Upper lobe of left lung (tissue), 6 donors: ENCODE measurements at places on chromosomes 3 and 15.

- no peaks in the 10 kb centered on the region for H3K27me3 ChIP-seq
- H3K4me3 ChIP-seq: no peak overlapping the region
- no peaks in the 10 kb centered on the region for H3K36me3 ChIP-seq
- no peaks in the 10 kb centered on the region for H3K4me1 ChIP-seq
- H3K27ac ChIP-seq: no peak overlapping the region
Observed at GRCh38 chr15:56794553-56795329, 61.4 kb upstream of the ZNF280D start.

GRCh38 chr15:65396283-65396964 is 18.6 kb upstream of the IGDCC3 start:
- no peak overlapping the region for H3K4me3 ChIP-seq
- H3K27me3 ChIP-seq: peaks cover 19% of the 10 kb centered on the region
- H3K4me1 ChIP-seq: peaks cover 9% of the 10 kb centered on the region
- DNase-seq: no peak
- no peak overlapping the region for H3K27ac ChIP-seq
- no peaks in the 10 kb centered on the region for H3K36me3 ChIP-seq

- H3K27ac ChIP-seq: no peak overlapping the region
- H3K4me3 ChIP-seq: no peak overlapping the region
- H3K27me3 ChIP-seq: no peaks in the 10 kb centered on the region
- H3K4me1 ChIP-seq: no peaks in the 10 kb centered on the region
- no peaks in the 10 kb centered on the region for H3K36me3 ChIP-seq
Observed at GRCh38 chr3:9238721-9239295, 10.6 kb downstream of the SRGAP3 start.

DNA sequence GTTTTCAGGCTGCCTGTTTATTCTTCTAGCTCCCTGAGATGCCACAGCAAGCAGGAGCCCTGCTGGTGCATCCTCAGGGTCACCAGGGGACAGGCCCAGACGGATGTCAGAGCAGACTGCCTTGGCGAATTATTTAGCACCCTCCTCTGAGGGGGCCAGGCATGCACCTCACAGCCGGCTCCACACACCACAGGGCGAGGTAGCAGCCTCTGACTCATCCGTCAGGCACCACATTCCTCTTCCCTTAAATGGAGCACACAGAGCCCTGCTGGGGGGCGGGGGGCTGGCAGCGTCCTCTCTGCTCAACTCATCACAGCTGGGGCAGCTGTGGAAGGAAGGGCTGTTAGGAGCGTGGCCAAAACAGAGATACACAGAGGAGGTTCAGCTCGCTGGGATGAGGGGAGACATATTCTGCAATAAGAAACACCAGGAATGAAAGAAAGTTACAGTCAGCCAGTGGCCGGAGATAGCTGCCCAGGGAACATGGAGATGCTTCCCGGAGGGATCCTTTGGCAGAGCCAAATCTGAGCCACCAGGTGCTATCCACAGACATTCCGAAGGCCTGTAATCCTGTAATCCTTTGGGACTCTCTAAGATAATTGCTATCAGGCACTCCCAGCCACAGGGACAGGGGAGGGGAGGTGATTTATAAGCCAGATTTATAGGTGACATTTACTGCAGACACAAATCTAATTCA is 13.9 kb upstream of the PRICKLE2 start:
- no peak overlapping the region for H3K27ac ChIP-seq
- peaks cover 6% of the 10 kb centered on the region for H3K4me1 ChIP-seq
- DNase-seq: peak; percentile 33

GRCh38 chr3:85270488-85270887 is 311.7 kb downstream of the CADM2 start:
- no peaks in the 10 kb centered on the region for H3K36me3 ChIP-seq
- no peaks in the 10 kb centered on the region for H3K27me3 ChIP-seq
- no peak for DNase-seq
- no peaks in the 10 kb centered on the region for H3K4me1 ChIP-seq

- no peaks in the 10 kb centered on the region for H3K27me3 ChIP-seq
- no peak for DNase-seq
- H3K4me3 ChIP-seq: no peak overlapping the region
- H3K4me1 ChIP-seq: no peaks in the 10 kb centered on the region
- H3K36me3 ChIP-seq: no peaks in the 10 kb centered on the region
- H3K27ac ChIP-seq: no peak overlapping the region
Observed at GRCh38 chr15:94305133-94305532, 73.8 kb downstream of the MCTP2 start.

- H3K4me3 ChIP-seq: no peak overlapping the region
- peaks cover 21% of the 10 kb centered on the region for H3K36me3 ChIP-seq
- H3K4me1 ChIP-seq: peaks cover 59% of the 10 kb centered on the region
- DNase-seq: no peak
Observed at GRCh38 chr15:31372635-31373091, 46.0 kb downstream of the KLF13 start.

DNA sequence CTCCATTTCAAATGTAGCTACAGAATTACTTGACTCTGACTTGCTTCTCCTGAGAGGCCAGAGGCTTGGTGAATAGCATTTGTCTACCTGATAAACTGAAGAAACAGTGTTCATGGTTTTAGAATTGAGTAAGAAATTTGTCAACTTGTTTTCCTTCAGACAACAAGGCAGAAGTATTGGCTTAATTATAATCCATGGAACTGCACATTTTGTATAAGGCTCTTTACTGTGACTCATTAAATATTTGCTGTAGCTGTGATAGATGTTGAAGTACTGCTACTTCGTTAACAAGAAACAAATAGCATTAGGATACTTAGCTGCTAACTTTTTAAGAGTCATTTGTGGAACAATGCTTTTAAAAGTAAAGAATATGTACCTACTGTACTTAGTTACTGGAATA is 4.6 kb downstream of the UNC13C start:
- no peak overlapping the region for H3K4me3 ChIP-seq
- no peak for DNase-seq
- H3K36me3 ChIP-seq: no peaks in the 10 kb centered on the region
- H3K4me1 ChIP-seq: no peaks in the 10 kb centered on the region
- H3K27ac ChIP-seq: no peak overlapping the region

DNA sequence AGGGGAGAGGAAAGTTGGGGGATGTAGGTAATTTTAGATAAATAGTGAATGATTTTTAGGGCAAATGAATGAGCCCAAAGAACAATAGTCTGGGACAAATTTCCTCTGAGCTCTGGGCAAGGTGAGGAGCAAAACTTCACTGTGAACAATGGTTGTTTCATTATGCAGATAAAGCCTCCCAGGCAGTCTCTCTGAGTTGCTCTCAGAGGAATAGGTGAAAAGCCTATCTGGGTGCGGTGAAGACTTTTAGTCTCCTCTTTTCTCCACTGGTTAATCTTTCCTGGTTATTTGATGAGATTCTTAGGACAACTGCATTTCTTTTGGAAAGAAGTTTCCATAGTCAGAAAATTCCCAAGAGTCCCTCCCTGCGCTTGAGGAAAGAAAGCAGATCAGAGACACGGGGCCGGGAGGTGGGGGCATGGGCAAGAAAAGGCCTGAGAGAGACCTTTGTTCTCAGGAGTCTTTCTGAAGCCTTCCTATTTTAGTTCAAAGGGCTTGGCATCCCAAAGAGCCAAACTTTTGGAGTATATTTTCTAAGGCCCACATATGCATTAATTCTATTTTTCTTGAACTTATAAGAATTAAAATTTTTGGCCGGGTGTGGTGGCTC is 353.6 kb upstream of the SLCO3A1 start:
- H3K36me3 ChIP-seq: no peaks in the 10 kb centered on the region
- H3K27ac ChIP-seq: no peak overlapping the region
- H3K4me1 ChIP-seq: no peaks in the 10 kb centered on the region
- H3K4me3 ChIP-seq: no peak overlapping the region
- DNase-seq: no peak

GRCh38 chr15:36053746-36054145 is 507.8 kb upstream of the DPH6 start:
- no peaks in the 10 kb centered on the region for H3K27me3 ChIP-seq
- H3K4me3 ChIP-seq: no peak overlapping the region
- H3K27ac ChIP-seq: no peak overlapping the region
- DNase-seq: no peak

- no peak overlapping the region for H3K27ac ChIP-seq
- H3K4me1 ChIP-seq: no peaks in the 10 kb centered on the region
- no peaks in the 10 kb centered on the region for H3K36me3 ChIP-seq
Observed at GRCh38 chr15:74347757-74348250, 19.6 kb downstream of the CYP11A1 start.

GRCh38 chr15:74318376-74319137 is 48.9 kb downstream of the CYP11A1 start:
- peak; percentile 53 for DNase-seq
- H3K36me3 ChIP-seq: no peaks in the 10 kb centered on the region
- peaks cover 14% of the 10 kb centered on the region for H3K4me1 ChIP-seq
- no peak overlapping the region for H3K4me3 ChIP-seq

DNA sequence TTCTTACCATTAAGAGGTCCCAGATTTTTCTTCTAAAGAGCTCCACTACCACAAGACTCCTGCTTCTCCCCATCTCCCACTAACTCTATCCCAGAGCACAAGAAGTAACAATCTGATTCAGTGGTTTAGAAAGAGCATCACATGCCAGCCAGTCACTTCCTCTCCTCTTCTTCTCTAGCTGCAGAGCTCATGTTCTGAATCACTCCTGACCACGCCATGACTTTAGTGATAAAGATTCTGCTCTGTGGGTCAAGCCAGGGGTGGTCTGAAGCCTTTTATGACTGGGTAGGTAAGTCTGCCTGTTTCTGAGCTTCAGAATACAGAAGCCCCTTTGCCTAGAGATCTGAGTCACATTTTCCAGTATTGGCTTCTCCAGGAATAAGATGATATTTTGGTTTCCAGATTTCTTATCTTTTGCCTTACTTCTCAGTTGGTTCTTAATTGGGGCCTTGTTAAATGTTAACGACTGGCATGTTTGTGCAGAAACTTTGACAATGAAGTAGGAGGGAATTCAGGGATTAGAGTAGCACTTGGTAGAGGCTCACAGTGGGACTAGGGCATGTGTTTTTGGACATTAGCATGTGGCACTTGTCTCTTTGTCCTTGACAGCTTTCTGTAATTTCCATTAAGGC is 27.6 kb upstream of the ADAMTSL3 start:
- H3K4me1 ChIP-seq: no peaks in the 10 kb centered on the region
- H3K4me3 ChIP-seq: no peak overlapping the region
- no peaks in the 10 kb centered on the region for H3K36me3 ChIP-seq
- no peak for DNase-seq

DNA sequence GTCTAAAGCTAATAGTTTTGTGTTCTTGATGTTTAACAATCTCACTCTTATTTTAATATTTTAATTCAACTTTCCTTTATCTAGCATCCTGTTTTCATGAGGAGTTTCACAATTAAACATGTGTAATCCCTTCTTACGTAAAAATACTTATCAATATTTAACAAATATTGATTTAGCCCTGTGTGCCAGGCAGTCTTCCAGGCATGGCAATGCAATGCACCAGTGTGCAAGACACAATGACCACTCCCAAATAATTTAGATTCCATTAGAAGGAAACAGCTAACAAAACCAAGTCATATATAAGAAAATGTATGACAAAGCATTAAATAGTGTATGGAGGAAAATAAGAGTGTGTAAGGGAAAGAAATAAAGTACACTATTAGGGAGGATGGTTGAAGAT is 627.1 kb upstream of the ARPP21 start:
- no peak for DNase-seq
- H3K4me3 ChIP-seq: no peak overlapping the region
- H3K36me3 ChIP-seq: no peaks in the 10 kb centered on the region
- no peaks in the 10 kb centered on the region for H3K4me1 ChIP-seq
- no peak overlapping the region for H3K27ac ChIP-seq
